NCI-H69 (cell line): ENCODE measurements at places on chromosomes 3 and 15.

DNA sequence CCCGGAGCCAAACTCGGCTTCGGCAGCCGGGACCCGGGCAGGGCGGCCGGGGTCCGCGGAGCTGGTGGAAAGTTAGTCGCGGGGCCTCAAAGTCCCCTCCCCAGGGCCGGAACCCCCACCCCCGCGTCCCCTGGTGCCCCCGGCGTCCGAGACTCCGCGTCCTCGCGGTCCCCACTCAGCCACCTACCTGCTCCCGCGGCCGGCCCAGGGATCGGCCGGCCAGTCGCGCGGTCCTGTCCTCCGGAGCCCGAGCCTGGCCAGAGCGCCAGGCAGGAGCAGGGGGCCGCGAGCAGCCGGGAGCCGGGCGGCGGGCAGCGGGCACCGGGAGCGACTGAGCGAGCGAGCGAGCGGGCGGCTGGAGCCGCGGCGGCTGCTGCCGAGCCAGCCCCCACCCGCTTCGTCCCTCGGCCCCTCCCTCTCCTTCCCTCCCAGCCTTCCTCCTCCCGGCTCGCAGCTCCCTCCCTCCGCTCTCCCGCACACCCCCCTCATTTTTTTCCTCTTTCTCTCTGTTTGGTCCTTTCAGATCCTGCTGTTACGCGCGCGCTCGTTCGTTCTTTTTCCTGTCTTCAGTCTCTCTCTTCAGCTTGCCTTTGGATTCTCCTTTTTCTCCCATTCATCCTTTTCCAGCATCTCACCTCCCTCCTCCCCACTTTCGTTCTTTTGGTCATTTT is at the start of gene MEGF11:
TSS of gene MEGF11 (minus strand) at position 333 of the 671 bp plus-strand sequence. CDS start 125,347 bp downstream, outside the sequence.
- peak; percentile 92 for DNase-seq

DNA sequence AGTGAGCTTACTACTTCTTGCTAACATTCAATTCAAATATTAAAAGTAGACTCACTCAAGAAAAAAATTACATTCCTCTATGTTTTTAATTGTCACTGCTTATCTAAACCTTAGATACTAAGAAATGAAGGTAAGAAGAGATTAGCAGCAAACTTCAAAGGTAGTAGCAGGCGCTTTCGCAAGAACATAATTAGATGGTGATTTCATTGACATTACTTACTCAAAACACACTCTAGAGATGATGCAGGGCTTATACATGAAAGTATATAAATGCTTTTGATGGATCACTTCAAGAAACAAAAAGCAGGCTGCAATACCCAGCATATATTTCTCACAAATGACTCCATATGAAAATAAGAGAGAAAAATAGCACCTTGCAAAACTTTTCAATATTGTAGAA is 86.8 kb downstream of the FSIP1 start:
- DNase-seq, result no peak

DNA sequence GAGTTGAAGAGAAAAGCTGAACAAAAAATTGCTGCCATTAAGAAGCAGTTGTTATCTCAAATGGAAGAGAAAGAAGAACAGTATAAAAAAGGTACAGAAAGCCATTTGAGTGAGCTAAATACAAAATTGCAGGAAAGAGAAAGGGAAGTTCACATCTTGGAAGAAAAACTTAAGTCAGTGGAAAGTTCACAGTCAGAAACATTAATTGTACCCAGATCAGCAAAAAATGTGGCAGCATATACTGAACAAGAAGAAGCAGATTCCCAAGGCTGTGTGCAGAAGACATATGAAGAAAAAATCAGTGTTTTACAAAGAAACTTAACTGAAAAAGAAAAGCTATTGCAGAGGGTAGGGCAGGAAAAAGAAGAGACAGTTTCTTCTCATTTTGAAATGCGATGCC is 152.4 kb upstream of the LRRFIP2 start:
- no peak for DNase-seq

DNA sequence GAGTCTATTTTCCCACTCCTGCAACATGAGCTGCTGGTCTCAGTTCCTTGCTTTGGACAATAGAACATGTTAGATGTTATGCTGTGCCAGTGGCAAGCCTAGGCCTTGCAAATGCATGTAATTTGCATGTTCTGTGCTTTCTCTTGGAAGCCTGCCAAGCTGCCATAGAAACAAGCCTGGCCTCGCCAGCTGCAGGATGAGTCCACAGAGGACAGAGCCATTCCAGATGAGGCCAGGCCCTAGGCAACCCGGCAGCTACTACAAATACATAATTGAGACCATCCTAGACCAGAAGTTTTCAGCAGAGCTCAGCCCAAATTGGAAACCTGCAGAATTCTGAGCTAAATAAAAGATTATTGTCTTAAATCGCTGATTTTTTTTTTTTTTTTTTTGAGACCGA is 39.6 kb downstream of the TRIM69 start:
- peak; percentile 88 for DNase-seq

GRCh38 chr3:101890716-101891115 is 41.4 kb downstream of the NFKBIZ start:
- DNase-seq, result no peak

GRCh38 chr3:145719114-145719513 is 441.9 kb downstream of the PLOD2 start:
- peak; percentile 52 for DNase-seq

GRCh38 chr3:121431726-121432517 is 113.9 kb downstream of the POLQ start:
- DNase-seq, result peak; percentile 48

- DNase-seq, result no peak
Measured at GRCh38 chr3:106068381-106068780, 199.6 kb upstream of the CBLB start.

- DNase-seq, result no peak
Measured at GRCh38 chr15:68844856-68845550, 24.3 kb upstream of the ANP32A start.

GRCh38 chr3:20055842-20056241 is 15.6 kb downstream of the KAT2B start:
- no peak for DNase-seq

GRCh38 chr3:95899494-95899893 is 914.9 kb upstream of the EPHA6 start:
- DNase-seq, result no peak

- no peak for DNase-seq
Measured at GRCh38 chr15:31091481-31091880, 10.0 kb downstream of the TRPM1 start.

DNA sequence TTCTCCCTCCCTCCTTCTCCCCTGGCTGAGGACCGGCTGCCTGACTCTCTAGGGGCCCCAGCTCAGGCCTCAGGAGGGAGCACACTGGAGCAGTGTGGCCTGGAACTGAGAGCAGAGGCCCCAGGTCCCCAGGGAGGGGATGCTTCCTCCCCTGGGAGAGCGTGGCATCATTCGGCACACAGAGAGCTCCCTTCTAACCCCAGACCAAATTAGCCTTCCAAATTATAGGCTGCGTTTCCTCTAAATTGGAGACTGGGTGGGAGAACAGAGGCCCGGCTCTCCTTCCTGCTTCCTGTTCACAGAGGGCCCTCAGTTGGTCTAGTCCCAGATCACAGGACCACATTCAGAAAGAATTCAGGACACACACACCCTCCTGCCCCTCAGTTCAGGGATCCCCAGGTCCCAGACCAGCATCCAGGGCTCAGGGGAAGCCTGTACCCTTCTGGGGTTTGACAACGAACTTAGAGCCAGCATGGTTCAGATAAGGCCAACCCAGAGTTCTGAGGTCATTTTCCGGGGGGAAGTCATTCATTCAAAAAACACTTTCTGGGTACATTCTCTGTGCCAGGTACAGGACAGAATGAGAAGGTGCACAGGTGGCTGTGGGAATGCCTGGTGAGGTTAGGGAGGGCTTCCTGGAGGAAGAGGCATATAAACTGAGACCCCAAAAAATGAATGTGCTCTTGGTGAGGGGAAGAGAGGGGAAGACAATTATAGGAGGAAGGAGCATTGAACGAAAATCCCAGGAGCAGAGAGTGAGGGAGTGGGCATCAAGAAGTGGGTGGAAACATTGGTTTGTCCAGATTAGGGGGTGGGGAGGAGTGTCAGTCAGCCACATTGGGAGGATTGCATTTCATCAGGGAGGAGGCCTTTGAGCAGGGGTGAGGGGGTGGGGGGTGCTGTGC is 28.4 kb upstream of the RPL29 start:
- peak; percentile 87 for DNase-seq

DNA sequence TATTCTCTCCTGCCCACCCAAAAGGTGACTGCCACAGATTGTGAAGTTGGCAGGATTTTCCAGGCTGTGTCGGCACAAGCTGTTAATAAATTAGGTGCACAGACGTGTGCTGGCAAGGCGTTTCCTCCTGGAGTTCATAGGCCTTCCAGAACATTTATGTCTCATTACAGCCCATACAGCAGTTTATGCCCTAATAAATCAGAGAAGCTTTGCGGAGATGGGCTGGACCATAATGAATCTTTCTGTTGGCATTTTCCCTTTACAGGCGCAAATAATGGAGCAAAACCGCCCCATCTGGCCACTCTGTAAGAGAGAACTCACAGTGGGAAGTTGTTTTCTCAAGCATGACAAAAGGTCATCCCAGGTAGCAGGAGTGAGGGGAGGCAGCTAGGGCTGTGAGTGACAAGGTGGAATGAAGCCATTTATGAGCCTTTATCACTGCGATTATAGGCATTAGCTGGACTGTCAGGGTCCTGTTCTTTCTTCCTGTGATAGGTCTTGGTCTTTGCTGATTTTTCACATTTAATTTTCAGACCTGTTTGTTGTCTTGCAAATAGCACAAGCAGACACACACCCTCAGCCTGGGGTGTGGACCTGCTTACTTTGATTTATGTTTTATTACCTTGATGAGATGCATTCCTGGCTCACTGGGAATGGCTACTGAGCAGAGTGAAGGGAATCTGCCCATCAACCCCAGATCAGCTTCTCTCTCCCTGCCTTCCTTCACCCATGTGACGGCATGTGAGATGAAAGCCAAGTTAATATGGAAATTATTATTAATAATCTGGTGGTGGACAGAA is 257.5 kb downstream of the LRTM1 start:
- DNase-seq, result peak; percentile 96

DNA sequence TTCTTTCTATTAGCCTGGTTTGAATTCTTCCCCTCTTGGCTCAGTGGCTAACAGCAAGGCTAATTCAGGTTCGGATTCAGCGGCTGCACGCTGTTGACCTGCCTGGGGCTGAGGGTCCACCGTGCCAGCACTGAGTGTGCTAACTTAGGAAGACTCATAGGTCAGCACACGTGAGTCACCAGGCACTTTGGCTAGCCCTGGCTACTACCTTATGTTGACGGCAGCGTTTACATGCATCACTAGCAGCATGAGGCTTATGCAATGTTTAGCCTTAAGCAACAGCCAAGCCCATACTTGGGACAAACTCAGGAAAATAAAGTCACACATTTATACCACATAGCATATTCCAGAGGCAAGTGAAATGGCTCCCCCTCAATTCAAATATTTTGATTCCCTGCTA is 137.7 kb downstream of the RAB11A start:
- peak; percentile 46 for DNase-seq

DNA sequence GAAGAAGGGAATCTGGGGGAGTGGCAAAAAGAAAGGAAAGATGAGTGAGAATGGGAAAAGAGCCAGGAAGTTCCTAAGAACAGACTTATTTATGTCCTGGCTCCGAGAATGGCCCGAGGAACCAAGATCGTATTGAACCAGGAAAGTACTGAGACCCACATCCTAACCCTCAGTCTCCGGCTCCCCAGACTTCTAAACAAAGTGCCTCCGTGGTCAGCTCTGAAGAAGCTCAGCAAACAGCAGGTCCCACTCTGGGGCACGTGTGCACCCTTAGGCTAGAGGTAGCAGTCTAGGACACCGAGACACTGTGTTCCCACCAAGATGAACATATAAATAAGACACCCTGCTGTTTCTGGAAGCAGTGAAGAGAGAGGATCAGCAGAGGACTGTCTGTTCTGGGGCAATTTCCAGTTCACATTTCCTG is 307.4 kb downstream of the NTRK3 start:
- DNase-seq, result no peak

DNA sequence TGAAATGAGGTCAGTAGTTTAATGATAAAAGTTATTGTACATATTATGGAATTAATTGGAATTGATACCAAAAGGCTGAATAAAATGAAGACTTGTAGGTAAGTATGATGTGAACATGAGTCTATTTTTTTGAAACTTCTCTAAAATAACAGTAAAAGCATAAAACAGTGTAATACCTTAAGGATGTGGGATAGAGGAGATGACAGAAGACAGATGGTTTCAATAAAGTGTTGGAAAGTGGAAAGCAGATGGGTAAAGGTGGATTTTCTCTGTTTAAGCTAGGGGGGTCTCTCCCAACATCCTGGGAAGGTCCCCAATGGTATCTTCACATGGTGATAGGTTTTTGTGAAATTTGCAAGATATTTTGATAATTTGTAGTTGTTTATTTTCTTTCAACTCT is 41.6 kb downstream of the GMPS start:
- DNase-seq, result no peak

DNA sequence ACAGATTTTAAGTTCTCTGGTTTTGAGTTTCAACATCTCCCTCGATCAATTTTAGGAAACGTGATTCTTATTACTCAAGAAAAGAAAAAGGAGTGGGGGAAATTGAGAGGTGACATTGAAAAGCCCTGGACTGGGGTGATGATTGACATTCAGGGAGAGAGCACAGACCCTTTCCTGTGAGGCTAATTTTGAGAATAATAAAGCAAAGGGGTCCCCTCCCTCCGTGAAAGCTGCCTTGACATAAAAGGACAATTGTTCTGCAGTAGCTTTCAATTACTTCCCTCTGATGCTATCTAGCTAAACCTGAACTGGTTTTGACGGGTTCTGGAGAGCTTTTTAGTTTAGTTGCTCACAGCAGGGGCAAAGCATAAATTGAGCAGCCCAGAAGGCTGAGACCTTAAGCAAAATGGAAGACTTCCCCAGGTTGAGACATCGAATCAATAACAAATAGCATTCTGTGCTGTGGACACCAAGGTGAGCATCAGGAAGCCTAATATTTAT is 14.4 kb upstream of the CMTM8 start:
- no peak for DNase-seq

DNA sequence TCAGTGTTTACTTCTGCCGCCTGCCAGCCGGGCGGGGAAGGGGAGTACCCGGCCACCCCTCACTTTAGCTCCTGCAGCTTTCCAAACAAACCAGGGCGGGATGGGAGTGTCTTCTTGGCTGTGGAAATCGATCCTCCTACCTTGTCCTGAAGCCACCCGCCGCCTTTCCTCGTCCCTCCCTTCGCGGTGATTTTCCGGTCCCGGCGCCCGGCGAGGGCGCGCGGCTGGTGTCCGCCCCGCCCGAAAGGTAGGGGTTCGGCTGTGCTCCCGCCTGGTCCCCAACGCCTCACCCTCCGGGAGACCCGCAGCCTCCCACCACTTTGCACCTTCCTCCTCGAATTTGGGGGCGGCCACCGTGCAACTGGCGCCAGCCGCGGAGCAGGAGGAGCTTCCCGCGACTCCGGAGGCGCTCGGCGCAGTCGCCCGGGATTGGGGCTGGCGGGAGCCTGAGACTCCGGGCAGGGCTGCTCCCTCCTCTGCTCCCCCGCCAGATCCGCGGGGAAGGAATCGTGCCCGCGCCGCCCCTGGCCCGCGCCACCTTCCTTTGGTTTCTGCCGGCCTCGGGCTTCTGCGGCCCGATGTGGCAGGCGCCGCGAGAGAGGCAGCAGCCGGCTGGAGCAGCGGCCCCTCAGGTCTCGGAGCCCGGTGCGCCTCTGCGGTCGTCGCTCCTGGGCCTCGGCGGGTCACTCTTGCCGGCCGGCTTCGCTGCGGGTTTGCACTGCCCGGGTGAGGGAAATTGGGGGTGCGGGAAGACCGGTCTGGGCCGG is 30.7 kb upstream of the ST3GAL6 start:
- DNase-seq, result peak; percentile 50

- peak; percentile 45 for DNase-seq
Measured at GRCh38 chr3:178551916-178552321, 15.7 kb downstream of the KCNMB2 start.
